Tibial nerve (tissue), 4 donors: ENCODE measurements at places on chromosomes 4 and X.

DNA sequence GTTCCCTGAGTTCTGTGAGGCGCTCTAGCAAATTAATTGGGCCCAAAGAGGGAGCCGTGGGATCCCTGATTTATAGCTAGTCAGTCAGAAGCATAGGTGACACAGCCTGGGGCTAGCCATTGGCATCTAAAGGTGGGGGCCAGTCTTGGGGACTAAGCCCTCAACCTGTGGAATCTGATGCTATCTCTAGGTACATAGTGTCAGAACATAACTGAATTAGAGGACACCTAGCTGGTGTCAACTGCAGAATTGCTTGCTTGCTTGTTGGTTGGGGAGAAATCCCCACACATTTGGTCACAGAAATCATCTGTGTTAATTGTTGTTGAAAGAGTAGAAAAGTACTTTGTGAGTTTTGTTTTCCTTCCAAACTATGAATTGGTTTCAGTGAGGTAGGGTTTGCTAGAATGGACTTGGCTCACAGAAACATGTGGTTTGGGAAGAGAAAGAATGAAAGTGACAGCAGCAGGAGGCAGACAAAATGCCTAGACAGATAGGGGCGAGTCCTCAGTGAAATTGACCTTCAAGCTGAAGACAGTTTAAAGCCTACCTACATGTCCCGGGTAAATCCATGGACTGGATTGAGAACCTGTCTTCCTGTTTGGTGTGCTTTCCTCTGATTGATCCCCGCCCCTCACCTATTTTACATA is 12.8 kb upstream of the GPR82 start:
- DNase-seq: no peak

- no peak for DNase-seq
Observed at GRCh38 chr4:25834411-25835107, 28.2 kb downstream of the SEL1L3 start.

GRCh38 chr4:3713346-3713745 is 52.8 kb upstream of the ADRA2C start:
- DNase-seq: no peak

GRCh38 chrX:19334945-19335626 is 8.6 kb upstream of the PDHA1 start:
- DNase-seq: no peak

GRCh38 chr4:46856333-46856732 is 52.7 kb downstream of the COX7B2 start:
- no peak for DNase-seq

- DNase-seq: no peak
Observed at GRCh38 chrX:42954880-42955279, 176.9 kb upstream of the PPP1R2C start.

DNA sequence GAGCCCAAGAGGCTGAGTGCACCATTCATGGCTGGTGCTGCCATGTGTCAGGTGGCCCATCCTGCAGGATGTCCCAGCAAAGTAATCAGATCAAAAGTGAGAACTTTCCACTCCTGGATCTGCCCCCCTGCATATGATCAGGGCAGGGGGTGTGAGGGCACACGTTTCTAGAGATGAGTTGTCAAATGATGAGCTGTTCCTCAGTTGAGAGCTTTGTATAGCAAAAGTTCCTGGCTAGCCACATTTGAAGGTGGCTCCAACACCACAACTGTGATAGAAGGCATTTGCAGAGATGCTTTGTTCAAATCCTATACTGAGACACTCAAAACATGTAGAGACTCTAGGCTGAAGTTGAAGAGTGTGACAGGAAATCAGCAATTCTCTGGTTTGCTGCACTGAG is 501.8 kb downstream of the BCOR start:
- DNase-seq: no peak

- no peak for DNase-seq
Observed at GRCh38 chr4:147981305-147981704, 249.4 kb downstream of the ARHGAP10 start.

DNA sequence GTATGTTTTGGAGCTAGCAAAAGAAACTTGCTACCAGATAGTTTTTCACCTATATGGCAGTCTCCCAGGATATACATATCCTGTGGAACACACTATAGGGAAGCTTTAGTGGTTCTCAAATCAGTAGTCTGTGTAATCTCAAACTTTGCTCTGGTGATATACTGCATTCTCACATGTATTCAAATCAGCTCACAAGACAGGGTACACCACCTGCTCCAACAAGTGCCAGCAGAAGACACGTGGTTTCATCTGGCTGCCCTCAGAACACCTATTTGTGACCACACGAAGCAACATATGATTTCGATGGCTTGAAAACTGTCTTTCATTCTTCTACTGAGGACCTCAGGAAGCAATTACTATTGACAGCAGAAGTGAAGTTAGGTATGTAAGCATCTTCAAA is 37.7 kb downstream of the BCLAF3 start:
- no peak for DNase-seq

DNA sequence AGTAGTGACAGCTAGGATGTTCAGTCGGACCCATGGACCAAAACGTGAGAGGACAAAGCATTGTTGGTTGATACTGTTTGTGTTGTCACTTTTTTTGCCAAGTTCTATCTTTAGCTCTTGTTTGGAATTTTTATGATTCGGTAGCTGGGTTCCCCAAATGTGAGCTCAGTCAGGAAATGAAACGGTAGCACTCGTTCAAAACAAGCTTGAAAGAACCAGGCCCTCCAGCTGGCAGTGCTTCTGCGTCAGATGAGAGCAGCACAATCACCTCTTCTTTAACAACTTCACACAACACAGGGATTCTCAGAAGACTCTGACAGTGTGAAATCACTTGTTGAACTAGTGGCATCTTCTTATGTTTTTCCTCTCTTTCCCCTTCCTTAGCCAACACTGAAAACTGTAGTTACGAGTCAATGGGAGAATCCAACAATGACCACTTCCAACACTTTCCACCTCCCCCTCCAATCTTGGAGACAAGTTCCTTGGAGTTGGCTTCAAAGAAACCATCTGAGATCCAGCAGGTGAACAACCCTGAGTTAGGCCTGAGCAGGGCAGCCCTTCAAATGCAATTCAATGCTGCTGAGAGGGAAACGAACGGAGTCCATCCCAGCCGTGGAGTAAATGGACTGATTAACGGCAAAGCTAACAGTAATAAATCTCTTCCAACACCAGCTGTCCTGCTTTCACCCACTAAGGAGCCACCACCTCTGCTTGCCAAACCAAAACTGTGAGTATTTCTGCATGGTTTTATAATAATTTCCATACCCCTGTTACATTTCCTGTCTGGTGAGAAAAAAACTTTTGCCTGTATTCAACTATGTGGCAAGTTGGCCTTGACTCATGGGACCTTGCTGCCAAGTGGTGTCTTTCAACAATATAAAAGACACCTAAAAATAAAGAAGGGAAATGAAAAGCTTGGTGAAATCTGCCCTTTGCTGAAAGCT is 214.6 kb downstream of the PALLD start:
- no peak for DNase-seq

- DNase-seq: no peak
Observed at GRCh38 chr4:91226867-91227266, 1076.9 kb upstream of the GRID2 start.

- DNase-seq: no peak
Observed at GRCh38 chr4:83486457-83487129, 1.7 kb upstream of the ABRAXAS1 start.

DNA sequence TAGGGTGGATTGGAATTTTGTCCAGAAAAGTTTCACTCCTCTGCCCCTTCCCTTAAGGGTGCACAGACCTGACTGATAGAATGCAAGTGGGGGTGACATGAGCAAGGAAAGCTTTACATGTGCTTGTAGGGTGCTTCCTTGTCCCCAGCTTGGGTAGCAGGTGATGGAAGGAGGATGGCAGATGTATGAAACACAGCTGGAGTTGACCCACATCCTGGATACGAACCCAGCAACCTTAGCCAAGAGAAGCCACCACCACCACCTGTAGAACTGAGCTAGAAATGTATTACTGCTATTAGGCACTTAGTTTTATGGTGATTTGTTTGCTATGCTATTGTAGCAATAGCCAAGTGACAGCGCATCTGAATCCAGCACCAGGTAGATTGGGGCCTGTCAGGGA is 227.4 kb downstream of the HS3ST1 start:
- DNase-seq: no peak

DNA sequence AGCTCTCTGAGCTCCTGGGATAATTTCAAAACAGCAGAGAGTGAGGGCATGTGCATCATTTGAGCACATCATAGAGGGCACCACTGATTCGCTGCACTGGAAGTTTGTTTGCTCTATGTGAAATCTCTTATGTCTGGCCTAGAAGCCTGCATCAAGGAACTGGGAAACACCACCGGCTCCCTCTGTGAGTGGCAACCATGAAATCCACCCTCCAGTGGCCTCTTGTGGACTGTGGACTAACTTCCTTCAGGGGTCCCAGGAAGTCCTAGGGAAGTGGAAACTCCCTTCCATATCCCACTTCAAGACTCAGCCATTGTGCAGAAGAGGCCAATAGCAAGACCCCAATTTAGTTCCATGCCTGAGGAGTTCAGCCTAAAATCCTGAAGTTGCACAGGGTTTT is 48.0 kb upstream of the IGFBP7 start:
- no peak for DNase-seq

- DNase-seq: no peak
Observed at GRCh38 chrX:28498658-28499057, 88.6 kb upstream of the IL1RAPL1 start.

DNA sequence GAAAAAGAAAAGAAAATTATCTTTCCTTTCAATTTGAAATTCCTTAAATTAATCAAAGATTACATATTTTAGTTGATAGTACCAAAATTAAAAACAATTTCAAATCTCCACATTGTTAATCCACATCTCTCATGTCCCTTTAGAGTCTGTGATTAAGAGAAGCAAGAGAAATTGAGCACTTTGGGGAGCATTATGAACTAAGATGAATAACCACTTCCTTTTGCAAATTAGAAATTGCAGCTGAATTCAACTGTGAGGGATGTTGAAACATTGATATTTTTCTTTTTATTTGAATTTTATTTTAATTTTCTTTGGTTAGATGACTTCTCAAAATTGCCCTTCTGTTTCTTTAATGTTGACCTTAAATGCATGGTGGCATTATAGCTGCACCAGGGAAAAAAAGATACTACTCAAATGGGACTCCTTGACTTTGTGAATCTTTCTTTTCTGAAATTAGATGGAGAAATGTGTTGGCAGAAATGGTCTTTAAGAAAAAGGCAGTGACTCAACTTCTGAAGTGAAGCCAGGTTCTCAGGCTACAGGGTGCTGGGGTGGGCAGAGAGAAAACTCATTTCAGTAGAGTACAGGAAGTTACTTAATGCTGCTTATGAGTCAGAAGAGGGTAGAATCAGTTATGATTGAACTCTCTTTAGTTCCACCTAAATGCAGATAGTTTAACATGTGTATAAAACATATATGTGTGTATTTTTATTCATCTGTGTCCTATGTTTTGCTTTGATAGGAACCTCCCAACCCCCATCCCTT is 92.0 kb upstream of the TNIP3 start:
- DNase-seq: no peak

GRCh38 chrX:110103344-110103743 is 100.4 kb downstream of the TMEM164 start:
- no peak for DNase-seq

GRCh38 chrX:150569155-150569477 is 695 bp downstream of the MTM1 start:
- DNase-seq: no peak

DNA sequence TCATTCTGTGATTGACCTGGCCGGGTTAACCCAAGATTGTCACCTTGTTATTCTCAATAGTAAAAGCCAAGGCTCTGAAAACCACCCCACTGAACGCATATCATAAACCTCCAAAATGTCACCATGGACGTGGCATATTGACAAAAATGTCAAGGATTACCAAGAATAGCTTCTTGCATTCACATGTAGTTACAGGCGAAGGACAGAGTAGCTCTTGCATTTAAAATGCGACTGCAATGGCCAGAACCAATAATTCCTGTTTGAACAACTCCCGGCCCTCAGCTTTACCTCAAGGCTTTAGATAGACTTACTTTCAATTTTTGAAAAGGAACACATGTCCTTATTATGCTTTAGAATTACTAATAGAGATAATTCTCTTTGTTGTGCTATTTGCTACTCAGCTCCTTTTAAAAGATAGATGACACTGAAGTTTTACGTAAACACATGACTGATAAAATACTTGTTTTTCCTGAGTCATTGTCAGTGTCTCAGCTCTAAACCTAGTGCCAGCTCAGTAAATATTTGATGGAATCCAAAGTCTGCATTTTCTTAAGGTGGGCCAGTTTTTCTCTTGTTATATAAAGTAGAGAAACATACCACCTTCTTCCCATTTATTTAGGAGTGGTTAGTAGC is 66.3 kb downstream of the CLDN34 start:
- no peak for DNase-seq

DNA sequence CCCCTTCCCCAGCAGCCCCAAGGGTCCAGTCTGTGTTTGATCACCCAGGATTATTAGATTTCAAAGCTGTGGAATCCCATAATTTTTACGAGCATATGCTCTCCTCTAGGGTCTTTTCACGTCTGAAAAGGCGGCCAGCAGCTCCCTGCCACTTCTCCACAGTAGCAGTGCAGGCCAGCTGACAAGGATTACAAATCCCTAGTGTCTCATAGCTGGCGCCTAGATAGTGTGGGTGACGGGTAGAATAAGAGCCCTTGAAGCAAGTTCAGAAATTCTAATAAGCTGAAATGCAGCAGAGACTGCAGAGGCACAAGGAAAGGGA is 79.4 kb downstream of the RLIM start:
- no peak for DNase-seq

GRCh38 chr4:57504797-57505530 is 394.8 kb upstream of the IGFBP7 start:
- DNase-seq: no peak

DNA sequence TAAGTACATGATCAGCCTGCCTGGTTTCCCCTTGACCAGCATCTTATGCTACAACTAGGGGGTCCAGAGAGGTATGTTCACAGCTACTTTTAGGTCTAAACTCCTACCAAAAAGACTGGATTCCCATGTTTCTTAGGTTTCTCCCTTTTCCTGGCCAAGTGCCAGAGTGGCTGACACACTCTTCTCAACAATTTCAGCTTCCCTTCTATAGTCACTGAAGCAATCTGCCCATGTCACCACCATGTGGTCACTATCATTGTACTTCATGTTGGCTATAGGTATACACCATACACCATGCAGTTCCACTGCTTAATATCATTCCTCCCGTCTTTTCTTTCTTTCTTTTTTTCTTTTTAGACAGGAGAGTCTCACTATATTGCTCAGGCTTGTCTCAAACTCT is 66.9 kb downstream of the KLHL13 start:
- no peak for DNase-seq

GRCh38 chr4:140080883-140081282 is 73.1 kb downstream of the MAML3 start:
- no peak for DNase-seq

DNA sequence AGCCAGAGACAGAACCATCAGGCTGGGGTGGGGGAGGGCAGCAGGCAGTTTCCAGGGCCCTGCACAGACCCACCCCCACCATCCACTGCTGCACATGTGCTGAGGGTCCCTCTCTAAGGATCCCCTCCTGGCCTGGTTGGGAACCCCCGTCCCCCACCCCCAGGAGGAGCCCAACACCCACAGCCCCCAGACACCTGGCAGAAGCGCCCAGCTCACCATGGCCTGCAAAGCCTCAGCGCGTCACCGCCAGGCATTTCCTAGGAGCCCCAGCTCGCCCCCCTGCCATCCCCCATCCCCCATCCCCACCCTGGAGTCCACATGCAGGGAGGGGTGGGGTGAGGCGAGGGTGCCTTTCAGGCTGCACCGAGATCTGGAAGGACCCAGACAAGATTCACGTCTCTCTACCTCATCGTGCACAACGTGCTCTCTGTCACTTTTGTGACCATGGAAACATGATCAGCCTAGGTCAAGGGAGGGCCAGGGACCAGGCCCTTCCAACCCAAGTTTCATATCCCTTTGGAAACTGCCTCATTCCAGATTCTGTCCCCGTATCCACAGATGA is 9.3 kb downstream of the MXD4 start:
- no peak for DNase-seq
